ENCODE measurements at places on chromosomes 4 and X.

DNA sequence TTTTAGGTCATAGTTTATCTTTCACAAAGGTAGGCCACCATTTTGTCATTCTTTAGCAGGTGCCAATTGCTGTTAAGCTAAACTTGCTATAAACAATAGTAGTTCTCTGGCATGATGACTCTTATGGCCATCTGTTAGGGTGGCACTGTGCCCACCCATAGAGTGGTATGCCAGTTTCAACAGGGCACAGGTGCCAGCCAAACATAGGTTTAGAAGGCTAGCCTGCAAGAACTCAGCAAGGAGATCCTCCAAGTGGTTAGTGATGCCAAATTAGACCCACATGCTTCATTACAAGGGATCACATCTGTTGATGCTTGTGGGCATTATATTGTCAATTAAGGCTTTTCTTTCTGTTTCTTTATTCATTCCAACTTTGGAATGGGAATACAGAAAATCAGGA lies 204.5 kb downstream of the FMR1NB start:
- DNase-seq, result no peak

DNA sequence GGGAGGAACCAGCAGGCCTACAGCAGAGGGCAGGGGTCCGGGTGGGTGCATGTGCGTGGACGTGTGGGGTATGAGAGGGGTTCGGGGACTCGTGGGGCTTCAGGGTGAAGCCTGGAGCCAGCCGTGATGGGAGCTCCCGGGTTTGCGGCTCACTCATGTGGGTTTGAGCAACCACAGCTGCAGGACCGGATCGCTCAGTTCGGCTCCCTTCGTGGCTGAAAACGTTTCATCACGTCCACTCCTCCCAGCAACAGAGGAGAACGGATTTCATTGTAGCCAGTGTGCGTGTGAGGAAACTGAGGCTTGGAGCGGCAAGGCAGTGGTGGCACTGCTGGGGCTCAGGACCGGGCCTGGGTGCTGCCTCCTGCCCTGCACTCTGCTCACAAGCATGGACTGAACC lies 10.6 kb downstream of the BGN start:
- no peak for DNase-seq

DNA sequence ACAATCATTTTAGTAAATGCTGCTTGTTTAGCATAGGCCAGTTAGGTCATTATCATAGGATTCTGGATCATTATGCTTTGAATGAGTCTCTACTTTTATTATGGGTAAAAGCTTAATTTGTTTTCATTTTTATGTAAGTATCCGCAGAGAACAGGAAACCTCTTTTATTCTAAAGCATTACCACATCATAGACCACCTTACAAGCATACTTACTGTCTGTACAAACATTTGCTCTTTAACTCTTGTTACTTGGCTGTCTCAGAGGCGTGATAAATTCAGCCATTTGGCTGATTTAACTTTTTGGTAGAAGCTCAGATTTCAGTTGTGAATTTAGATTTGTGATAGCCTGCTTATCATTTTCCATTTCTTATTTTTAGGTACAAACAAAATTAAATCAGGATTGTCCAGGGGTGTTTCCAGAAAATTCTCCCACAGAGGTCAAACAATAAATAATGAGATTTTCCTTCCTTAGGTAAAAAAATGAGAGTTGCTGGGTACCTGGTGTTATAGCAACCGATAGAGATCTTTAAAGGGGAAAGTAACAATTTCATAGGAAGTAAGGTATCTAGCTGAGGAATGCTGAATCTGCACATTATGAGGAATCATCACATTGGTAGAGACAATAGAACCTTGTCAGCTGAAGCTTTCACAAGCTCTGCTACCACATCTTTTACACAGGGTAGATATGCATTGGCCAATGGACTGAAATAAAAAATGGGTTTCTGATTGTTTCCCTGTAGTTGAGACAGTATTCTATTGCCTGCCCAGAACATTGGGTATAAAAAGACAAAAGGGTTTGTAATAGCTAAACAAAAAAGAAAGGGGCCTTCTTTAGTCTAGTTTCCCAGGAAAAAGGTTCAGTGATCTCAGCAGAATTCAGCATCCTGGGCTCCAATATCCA lies 62.5 kb downstream of the NDNF start:
- DNase-seq, result no peak

- DNase-seq, result no peak
These were observed 47.5 kb downstream of the TBC1D14 start for GRCh38 chr4:6957148-6957520.

GRCh38 chr4:84496706-84497503 lies 2.2 kb downstream of the NKX6-1 start:
- DNase-seq, result no peak

DNA sequence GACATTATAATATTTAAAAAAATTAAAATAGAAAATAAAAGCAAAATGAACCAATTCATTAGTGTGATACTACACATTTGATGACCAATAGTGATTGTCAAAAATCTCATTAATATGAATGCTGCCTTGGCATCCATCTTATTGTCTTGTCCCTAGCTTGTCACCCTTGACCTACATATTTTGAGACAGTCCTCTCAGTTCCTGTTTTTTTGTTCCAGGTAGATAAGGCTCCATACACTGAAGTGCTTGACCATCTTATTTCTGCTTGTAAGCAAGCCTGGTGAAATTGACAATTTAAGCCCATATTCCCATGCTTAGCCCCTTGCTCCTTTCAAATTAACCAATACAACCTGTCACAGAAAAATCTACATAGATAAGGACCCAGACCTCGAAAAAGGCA lies 534.0 kb upstream of the FMR1 start:
- no peak for DNase-seq

DNA sequence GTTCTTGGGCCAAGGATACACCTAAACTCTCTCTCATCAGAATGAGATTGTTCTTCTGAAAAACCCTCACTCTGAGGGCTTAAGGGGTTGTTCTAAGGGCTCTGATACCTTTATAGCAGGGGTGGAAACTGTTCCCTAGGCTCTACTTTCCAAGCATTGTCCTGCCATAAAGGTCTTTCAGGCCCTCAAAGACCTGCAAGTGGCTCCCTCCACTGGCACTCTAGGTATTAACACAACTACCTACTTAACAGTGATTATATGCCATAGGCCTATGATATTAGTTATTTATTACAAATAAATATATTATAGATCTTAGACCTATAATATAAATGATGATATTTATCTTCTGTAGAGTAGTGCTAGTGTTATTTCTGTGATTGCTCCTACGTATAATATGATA lies 473.7 kb upstream of the RPS6KA3 start:
- no peak for DNase-seq

DNA sequence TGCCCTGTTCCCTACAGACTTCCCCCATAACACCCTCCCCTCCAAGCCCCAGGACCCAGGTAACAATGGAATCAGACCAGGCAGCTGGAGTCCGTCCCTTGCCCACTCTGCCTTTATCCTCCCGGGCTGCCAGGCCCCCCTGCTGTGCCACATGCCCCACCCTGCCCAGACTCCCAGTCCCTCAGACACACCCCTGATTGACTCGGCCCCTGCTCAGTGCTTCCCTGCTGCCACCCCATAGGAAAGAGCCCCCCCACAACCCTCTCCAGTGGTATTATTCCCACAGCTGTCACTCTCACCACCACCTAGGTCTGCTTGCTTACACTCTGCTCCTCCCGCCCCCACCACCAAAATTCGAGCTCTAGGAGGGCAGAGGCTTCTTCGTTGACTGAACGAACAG lies 4.7 kb upstream of the NAA10 start:
- DNase-seq, result no peak

DNA sequence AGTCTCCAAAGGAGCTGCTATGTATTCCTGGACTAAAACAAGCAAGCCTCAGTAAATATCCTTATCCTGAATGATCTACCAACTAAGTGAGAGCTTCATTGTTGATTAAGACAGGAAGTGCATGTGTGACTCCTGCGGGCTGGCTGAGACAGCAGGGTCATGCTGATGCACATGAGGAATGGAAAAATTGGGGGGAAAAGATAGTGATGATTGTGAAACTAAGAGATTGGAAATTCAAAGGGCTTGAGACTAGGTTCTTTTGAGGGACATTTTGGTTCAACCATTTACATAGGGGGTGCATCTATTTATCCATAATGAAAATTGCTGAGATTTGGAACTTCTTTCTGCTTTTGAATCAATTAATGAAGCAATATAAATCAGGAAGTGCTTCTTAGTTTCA lies 61.1 kb upstream of the C1QTNF7 start:
- DNase-seq, result no peak

DNA sequence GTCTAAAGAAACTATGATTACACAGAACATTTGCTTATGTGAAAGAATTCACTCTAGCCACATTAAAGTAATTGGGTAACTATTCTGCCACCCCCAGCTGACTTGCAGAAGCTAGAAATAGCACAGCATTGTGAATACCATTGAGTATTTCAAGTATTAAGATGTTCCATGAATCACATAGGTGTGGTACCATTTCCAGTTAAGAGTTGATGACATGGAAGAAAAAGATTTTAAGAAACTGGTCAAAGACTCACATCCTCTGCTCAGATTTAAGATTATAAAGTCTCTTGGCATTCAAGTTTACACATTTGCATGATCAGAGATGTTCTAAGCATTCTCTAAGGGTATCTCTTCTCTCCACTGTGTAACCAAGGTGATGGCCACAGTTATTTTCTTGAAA lies 287.5 kb downstream of the CAMK2D start:
- DNase-seq, result no peak

- DNase-seq, result no peak
These were observed 215.6 kb upstream of the GYPA start for GRCh38 chr4:144355811-144356757.

DNA sequence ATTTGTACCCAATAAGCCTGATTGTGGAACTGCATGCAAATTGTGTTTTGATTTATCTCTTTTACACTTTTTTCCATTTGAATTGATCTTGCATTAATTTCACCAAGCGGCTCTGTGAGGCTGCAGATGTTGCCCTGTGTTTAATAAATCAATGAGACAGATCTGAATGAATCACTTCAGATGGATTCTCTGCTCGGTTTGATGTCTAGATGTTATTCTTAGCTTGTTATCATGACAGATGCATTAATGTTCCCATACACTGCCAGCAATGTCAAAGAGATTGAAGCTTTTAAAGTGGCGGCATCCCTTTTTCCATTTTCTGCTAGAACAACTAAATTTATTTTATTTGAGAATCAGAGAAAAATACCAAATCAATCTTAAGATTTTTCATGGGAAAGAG lies 6.3 kb downstream of the DACH2 start:
- no peak for DNase-seq

GRCh38 chr4:180141734-180142133 lies 2101.5 kb upstream of the TENM3 start:
- no peak for DNase-seq

- no peak for DNase-seq
These were observed 82.4 kb downstream of the MTNR1A start for GRCh38 chr4:186472948-186473347.
